ENCODE measurements at places on chromosomes 11 and 22.

DNA sequence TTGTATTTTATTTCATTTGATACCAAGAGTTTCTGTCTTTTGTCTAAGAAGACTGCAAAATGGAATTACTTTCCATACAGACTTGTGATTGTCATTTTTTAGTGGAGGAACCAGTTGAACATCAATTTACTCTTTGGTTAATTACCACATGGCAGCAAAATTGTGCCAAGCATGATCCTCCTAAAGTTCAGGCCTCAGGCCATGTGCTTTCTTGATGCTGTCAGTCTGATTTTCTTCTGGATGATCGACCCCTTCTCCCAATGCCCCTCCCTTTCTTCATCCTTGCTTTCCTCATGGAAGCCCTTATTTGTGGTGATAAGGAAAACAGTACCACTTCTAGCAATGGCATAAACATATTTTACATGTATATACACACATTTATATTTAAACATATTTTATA is 76.2 kb downstream of the SVIP start:
- H3K27ac ChIP-seq: no peak overlapping the region
- no peak for DNase-seq
- H3K36me3 ChIP-seq: no peaks in the 10 kb centered on the region
- H3K4me3 ChIP-seq: no peak overlapping the region
- no peaks in the 10 kb centered on the region for H3K4me1 ChIP-seq

DNA sequence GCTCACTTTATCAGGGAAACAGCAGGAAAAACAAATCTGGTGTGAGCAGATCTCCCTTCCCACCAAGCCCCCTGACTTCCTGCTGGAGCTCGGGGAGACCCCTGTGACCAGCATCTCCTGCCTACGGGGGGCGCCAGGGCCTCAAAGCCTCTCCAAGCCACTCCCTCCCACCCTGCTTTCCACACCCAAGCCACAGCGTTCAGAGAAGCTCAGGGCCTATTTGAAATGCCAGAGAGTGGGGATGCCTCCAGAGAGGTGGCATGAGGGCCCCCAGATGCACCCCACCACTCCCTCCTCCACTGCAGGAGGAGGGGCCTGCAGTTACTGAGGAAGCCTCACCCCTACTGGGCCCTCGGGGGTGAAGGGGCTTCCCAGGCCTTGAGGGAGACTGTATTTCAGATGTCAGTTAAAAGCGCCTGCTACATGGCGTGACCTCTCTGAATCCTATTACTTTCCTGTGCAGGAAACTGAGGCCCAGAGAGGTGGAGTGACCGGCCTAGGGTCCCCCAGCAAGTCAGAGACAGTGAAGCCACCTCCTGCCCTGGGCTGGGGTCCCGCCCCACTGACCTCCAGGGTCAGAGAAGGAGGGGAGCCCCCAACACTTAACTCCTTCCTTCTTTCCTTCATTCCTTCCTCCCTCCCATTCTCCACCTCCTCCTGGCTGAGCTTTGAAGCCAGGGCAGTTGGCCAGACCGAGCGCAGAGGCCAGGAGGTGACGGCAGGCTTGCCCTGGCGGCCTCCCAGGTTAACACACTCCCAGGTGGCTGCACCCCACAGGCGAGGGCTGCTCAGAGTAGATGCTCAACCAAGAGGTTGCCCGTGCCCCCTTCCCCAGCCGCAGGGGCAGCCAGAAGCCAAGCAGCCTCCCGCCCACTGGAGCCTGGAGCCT is 6.0 kb upstream of the CDKN1C start:
- H3K27ac ChIP-seq: peak overlapping the region; percentile 71
- no peaks in the 10 kb centered on the region for H3K27me3 ChIP-seq
- H3K36me3 ChIP-seq: no peaks in the 10 kb centered on the region
- H3K4me3 ChIP-seq: peak overlapping the region; percentile 68
- DNase-seq: no peak

DNA sequence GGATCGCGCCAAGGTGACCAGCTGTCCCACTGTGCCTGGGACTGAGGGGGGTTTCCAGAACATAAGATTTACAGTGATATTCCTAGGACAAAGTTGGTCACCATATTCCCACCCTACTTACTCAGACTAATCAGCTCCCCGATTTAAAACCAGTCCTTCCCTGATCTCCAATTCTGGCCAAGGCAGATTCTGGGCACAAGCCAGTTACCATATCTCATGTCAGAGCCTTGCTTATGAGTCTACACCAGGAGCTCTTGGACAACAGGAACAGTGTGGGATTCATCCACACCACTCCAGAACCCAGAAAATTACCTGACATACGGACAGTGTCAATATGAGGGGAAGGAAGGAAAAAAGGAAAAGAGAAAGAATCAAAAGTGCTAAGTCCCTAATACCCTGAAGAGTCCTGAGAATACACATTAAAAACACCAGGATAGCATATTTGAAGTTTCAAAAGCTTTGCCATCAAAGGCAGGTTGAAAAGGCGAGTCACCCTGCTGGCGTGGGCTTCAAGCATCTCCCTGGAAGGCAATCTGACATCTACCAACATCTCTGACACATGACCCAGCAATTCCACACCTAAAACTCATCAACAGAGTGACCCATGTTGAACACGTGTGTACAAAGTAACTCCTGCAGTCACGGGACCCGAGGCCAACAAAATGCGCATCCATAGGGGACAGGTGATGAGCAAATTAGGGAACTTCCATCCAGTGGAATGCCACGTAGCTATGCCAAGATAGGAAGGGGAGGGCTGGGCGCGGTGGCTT is 8.0 kb upstream of the IL2RB start:
- no peak overlapping the region for H3K27ac ChIP-seq
- DNase-seq: no peak
- no peaks in the 10 kb centered on the region for H3K27me3 ChIP-seq
- H3K4me1 ChIP-seq: no peaks in the 10 kb centered on the region
- H3K4me3 ChIP-seq: no peak overlapping the region

DNA sequence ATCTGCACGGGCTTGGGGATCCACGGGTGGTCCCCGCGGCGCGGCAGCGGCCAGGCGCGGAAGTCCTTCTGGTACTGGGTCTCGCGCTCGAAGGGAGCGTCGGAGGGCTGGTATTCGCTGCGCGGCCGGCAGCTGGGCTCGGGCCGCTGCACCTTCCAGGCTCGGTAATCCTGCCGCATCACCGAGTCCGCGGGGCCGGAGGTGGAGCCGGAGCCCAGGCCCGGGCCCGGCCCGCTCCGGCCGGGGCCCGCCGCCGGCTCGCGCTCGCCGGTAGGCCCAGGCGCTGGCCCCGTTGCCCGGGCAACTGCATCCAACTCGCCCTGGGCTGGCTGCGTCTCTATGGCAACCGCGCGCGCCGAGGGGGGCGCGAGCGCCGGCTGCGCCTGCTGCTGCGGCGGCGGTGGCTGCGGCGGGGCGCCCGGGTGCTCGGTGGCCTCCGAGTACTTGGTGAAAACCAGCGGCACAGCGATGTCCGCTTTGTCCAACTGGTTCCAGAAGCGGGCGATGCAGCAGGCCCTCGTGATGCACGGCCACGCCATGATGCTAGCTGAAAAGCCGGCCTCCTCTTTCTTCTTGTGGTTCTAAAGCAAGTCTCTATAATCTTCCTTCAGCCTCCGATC is 897 bp downstream of the MAP6 start:
- peak overlapping the region; percentile 52 for H3K4me3 ChIP-seq
- no peak overlapping the region for H3K27ac ChIP-seq
- H3K4me1 ChIP-seq: peaks cover 12% of the 10 kb centered on the region
- no peak for DNase-seq
- H3K36me3 ChIP-seq: no peaks in the 10 kb centered on the region
- peaks cover 6% of the 10 kb centered on the region for H3K27me3 ChIP-seq

DNA sequence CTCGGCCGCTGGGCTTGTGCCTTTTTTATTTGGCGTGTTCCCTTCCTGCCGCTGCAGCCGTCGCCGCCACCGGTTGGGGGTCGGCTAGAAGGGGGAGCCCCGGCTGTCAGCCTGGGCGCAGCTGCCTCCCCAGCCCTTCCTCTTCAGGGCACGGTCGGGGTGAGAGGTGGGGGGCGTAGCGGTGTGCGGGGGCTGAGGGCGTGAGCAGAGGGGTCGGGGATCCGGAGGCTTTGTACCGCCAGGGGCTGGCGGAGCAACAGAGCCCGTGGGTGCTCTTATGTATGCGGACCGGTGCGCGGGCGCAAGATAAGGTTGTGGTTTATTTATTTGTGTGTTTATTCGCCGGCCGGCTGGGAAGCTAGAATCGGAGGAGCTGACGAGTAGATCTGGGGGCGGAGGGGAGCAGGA is 477 bp downstream of the ZBTB16 start:
- H3K27me3 ChIP-seq: no peaks in the 10 kb centered on the region
- H3K4me1 ChIP-seq: peaks cover 12% of the 10 kb centered on the region
- peak overlapping the region; percentile 96 for H3K27ac ChIP-seq
- H3K36me3 ChIP-seq: peaks cover 28% of the 10 kb centered on the region

DNA sequence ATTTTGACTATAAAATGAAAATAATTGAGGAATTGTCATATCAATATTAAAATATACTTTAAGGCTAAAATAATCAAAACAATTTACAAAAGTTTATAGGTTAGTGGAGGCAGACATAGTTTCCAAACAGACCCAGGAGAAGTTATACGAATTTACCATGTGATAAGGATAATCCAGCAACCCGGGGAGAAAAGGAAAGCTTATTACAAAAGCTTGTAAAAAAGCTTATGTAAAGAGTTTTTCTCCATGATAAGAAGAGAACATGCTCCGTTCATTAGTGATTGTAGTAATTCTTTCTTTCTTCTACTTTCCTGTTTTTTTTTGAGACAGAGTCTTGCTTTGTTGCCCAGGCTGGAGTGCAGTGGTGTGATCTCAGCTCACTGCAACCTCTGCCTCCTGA is 79.0 kb downstream of the ATXN10 start:
- peaks cover 5% of the 10 kb centered on the region for H3K36me3 ChIP-seq
- H3K27me3 ChIP-seq: no peaks in the 10 kb centered on the region
- DNase-seq: no peak
- H3K4me3 ChIP-seq: no peak overlapping the region
- no peaks in the 10 kb centered on the region for H3K4me1 ChIP-seq
- peak overlapping the region; percentile 7 for H3K27ac ChIP-seq

GRCh38 chr11:63699896-63700295 is 18.6 kb downstream of the RTN3 start:
- no peaks in the 10 kb centered on the region for H3K27me3 ChIP-seq
- H3K36me3 ChIP-seq: no peaks in the 10 kb centered on the region
- peak overlapping the region; percentile 82 for H3K27ac ChIP-seq

DNA sequence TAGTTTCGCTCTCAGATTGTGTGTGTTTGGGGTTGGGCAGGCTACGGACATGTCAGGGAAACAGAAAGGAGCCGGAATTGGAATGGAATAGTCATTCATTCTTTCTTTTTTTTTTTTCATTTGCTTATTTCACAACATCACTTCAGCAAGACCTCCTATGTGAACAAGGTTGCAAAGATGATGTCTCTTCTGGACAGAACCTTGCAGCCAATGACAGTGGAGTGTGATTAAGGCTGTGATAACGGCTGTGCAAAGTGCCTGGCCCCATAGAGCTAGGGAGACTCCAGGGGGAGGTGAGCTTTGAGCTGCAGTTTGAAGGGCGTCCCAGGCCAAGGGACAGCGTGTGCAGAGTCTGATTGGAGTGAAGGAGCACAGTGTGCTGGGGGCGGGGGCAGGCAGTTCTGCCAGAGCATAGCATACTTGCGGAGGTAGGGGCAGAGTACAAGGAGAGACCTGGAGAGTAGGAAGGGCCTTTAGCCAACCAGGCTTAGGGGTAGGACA is 3.4 kb downstream of the TIGD3 start:
- H3K27me3 ChIP-seq: no peaks in the 10 kb centered on the region
- H3K4me1 ChIP-seq: peaks cover 28% of the 10 kb centered on the region
- no peak overlapping the region for H3K27ac ChIP-seq
- no peak overlapping the region for H3K4me3 ChIP-seq

DNA sequence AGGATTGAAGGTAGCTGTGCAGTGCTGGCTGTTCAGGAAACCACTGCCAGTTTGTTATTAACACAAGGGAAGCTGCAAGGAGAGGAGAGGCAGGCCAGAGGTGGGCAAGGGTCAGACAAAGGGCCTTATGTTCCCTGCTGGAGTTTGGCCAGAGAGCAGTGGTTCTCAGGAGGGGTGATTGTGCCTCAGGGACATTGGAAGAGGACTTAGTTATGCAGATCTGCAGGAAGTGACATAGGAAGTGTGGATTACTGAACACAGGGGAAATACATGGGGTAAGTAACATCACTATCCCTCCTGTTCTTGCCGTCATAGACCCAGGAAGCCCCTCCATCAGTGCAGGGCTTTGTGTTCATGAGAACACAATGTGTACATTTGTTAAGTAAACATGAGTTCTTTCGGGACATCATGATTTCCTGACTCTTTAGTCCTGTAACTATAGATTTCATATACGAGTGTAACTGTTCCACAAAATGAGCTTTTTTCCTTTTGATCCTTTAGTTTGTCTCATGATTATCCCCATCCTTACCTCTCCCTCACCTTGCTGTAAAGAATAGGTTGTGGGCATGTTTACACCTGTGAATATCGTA is 5.9 kb downstream of the SRRD start:
- no peak overlapping the region for H3K27ac ChIP-seq
- no peak overlapping the region for H3K4me3 ChIP-seq
- peaks cover 14% of the 10 kb centered on the region for H3K4me1 ChIP-seq
- peaks cover 45% of the 10 kb centered on the region for H3K36me3 ChIP-seq
- H3K27me3 ChIP-seq: no peaks in the 10 kb centered on the region

- H3K4me1 ChIP-seq: no peaks in the 10 kb centered on the region
- H3K27me3 ChIP-seq: no peaks in the 10 kb centered on the region
- DNase-seq: no peak
- no peak overlapping the region for H3K4me3 ChIP-seq
- no peaks in the 10 kb centered on the region for H3K36me3 ChIP-seq
- no peak overlapping the region for H3K27ac ChIP-seq
Measured at GRCh38 chr11:27312110-27312509, 50.9 kb downstream of the CCDC34 start.

DNA sequence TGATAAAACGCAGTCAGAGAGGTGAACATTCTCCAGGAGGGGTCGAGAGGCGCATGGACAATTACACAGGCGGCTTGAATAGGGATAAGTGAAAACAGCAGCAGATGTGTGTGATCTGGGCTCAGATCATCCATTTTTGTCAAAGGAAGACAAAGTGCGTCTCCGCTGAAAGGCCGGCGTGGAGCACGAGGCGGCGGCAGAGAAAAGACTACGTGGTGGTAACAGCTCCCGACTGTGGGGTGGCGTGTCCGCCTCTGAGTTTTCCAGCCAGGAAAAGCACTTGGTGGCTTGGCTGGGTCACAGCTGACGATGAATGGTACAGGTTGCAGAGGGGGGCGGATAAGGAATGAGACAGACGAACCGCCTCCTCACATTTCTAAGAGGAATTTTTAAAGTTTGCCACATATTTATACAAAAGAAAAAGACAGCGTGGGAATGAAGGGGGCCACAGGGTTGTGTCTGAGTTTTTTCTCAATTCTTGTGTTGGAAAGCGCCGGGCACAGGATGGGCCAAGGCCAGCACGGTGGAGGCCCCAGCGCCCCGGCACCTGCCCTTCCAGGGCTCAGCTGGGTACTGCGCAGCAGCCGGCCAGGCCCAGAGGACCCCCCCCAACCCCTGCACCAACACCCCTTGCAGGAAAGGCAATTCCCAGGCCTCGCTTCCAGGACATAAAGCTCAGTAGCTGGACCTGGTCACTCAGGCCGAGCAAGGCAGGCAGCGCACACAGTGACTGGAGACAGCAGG is 80.4 kb downstream of the TRMU start:
- no peak for DNase-seq
- no peaks in the 10 kb centered on the region for H3K27me3 ChIP-seq
- H3K4me3 ChIP-seq: no peak overlapping the region
- H3K4me1 ChIP-seq: no peaks in the 10 kb centered on the region

GRCh38 chr11:6433998-6434660 is 6.7 kb downstream of the HPX start:
- DNase-seq: no peak
- no peak overlapping the region for H3K27ac ChIP-seq
- no peaks in the 10 kb centered on the region for H3K27me3 ChIP-seq
- H3K36me3 ChIP-seq: no peaks in the 10 kb centered on the region

Measured in esophagus squamous epithelium (tissue), 5 donors.